T1000 (cell line): ENCODE measurements at places on chromosomes 2 and 18.

GRCh38 chr2:38947241-38948239, 57.9 kb downstream of the ARHGEF33 start:
- peak; percentile 68 for DNase-seq

DNA sequence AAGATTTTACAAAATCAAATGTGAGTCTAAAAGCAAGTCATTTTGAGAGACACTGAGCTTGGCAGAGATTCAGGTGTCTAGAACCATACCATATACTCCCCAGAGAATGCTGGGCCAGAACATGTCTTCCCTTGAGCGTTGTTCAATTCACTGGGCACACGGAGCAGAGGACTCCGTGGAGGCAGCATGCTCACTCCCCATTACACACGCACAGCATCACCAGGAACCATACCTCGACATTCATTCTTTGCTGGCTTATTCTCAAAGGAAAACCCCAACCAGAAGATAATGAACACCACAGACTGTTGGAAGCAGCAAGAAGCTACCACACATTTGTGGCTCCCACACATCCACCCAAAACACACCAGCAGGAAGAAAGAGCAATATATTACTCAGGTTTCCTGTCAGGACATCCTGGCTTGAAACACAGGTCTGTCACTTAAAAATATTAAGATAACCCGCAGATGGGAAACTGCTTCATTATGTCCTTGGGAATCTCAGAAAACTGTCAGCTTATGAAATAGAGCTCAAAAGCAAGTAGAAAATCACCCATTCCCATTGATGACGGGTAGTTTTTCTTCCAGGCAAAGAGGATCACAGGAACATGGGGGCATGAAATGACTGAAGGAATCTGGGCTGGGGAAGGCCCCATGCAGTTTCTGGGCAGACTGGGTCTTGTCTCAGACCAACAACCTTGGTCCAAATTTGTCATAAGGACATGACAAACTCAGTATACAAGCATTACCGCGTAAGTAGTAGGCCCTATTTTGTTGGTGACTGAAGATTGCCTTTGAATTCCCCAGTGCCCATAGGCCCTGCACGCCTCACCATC, 46.4 kb downstream of the PCBP1 start:
- no peak for DNase-seq

- no peak for DNase-seq
Observed at GRCh38 chr2:6224267-6224666, 532.1 kb downstream of the SOX11 start.

GRCh38 chr2:238921259-238921658, 73.4 kb downstream of the TWIST2 start:
- DNase-seq: no peak

- DNase-seq: no peak
Observed at GRCh38 chr2:33134791-33135560, 188.2 kb downstream of the LTBP1 start.

GRCh38 chr2:15092691-15093090, 460.2 kb downstream of the LRATD1 start:
- no peak for DNase-seq

DNA sequence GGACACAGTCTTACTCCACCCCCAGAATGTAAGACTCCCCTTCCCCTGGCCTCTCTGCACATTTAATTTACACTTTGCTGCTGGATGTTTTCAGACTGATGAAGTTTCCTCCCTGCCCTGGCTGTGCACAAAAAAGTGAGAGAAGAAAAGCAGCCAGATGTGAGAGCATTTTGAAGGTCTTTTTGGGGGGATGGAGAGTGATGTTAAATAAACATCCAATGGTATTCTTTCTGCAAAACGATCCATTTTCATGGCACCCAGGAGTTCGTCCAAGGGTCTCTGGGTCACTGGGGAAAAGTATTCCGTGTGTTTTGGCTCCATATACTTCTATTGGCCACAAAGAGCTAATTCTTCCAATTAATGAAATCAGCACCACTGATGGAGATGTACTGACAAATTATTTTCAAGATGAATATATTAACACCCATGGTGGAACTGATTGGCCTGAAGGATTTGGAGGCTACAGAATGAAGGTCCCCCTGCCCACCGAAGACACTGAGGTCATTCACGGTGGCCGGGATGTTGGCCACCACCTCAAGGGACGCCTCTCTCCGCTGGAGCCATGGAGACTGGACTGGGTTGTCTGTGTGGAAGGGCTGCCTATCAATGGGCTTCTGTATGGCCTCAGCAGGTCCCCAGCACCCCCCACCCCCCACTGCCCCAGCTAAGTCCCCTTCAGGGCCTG, 107.6 kb upstream of the PKDCC start:
- no peak for DNase-seq

DNA sequence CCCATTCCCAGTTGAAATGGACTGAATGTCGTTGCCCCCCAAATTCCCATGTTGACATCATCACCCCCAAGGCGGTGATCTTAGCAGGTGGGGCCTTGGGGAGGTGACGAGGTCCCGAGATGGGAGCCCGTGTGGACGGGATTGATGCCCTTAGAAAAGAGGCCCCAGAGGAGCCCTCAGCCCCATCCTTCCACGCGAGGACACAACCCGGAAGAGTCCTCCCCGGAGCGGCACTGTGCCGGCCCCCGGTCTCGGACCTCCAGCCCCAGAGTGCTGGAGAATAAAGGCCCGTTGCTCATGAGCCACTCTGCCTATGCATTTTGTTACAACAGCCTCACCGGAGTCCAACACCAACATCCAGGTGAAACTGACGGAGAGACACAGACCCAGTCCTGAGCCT, 30.4 kb upstream of the SALL3 start:
- no peak for DNase-seq

DNA sequence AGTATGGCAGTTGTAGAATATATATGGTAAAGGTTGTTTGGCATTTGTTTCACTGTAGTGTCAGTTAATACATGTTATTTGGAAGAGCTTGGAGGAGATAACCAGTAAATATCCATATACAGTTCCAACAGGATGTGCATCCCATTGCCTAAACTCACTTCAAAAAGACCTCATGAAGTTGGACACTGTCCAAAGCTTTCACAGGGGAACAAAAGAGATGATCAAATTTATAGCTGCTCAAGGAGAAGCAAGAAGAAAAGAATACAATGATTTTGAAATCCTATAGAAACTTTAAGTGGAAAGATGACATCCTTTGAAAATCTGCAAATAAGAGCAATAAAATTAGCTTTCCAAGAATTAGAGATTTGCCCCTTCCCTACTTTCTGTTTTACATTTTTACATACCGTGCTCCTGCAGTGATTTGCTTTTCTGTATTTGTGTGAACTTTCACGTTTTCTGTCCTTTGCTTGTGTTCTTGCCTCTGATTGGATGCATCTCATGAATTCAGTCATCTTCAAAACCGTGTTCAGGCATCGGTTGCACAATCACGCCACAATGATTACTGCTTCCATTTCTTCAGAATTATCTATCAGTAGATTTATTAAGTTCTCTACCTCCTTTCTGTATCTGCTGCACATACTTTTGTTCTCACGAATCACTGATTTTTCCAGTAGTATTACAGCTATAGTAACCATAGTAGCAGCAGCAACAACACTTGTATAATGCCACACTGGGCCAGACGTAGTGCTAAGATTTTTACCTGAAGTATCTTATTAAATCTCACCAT, 83.8 kb downstream of the PARD3B start:
- no peak for DNase-seq

- DNase-seq: no peak
Observed at GRCh38 chr2:222912117-222912516, 51.3 kb downstream of the ACSL3 start.

DNA sequence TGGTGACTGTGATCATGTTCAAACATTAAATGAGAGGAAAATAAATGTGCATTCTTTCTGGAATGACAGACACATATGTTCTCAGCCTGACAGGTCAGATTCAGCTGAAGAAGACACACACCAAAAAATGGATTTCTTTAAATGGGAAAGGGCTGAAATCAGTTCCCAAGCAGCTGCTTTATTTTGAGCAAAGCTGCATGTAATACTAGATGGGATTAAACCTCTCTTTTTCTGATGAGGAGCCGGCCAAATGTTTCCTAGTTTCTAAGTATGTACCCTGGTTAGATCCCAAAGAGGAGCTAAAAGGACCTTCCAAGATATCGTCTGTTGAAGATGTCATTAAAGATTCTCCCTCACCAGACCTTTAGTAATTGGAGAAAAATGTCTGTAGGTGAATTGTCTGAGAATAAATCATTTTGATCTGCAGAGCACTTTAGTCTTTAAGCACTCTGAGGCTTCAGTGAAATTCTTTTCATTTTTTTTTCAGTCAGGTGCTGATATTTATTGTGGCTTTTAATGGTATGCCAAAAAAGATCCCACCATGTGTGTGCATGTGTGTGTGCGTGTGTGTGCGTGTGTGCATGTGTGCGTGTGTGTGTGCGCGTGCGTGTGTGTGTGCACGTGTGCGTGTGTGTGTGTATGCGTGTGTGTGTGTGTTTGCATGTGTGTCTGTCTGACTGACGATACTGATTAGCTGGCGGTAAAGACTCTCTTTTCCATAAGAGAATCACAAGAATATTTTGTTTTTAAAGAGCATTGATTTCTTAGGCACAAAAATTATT, 175.8 kb downstream of the IRS1 start:
- DNase-seq: no peak

GRCh38 chr2:218086478-218086877, 17.4 kb downstream of the RUFY4 start:
- no peak for DNase-seq

DNA sequence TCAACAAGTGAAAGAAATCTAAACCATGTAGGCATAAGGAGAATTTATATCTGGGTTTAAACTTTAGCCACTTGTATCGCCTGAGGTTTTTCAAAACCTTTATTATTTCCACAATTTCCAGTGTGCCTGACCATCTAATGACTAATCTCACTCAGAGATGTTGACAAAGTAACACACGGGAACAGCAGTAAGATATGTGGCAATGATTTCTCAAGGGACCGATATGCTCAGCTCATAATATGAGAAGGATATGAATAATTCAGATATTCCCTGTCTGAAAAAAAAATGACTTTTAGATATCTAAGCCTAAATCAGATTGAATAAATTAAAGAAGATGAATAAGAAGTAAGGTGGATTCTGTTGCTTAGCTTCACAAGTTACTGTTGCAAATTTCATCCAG, 43.5 kb downstream of the TMEM163 start:
- no peak for DNase-seq

GRCh38 chr2:225002656-225003045, 39.6 kb downstream of the DOCK10 start:
- DNase-seq: no peak

DNA sequence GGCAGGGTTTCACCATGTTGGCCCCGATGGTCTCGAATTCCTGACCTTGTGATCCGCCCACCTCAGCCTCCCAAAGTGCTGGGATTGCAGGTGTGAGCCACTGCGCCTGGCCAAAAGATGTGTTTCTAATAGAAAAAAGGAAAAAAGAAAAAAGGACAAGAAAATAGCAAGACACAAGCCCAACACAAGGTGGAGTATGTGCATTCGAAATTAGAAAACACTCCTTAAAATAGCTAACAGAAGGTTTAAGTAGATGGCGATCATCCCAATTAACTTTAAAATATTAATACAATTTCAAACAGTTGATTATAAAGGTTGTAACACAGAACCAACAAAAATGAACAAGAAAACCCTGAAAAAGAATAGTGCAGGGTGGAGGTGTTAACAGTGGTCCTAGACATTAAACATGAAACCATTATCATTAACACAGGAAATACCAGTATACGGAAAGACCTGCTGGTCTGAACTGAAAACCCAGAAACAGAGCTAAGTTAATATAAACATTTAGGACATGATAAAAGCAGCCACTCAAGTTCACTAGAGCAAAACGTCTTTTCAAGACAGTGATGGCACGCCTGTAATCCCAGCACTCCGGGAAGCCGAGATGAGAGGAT, 57.9 kb downstream of the HDLBP start:
- no peak for DNase-seq

GRCh38 chr2:62968668-62969067, 82.0 kb upstream of the OTX1 start:
- no peak for DNase-seq

- no peak for DNase-seq
Observed at GRCh38 chr2:186623084-186623483, 33.2 kb downstream of the ITGAV start.

- DNase-seq: no peak
Observed at GRCh38 chr2:8599421-8600242, 82.2 kb upstream of the ID2 start.

DNA sequence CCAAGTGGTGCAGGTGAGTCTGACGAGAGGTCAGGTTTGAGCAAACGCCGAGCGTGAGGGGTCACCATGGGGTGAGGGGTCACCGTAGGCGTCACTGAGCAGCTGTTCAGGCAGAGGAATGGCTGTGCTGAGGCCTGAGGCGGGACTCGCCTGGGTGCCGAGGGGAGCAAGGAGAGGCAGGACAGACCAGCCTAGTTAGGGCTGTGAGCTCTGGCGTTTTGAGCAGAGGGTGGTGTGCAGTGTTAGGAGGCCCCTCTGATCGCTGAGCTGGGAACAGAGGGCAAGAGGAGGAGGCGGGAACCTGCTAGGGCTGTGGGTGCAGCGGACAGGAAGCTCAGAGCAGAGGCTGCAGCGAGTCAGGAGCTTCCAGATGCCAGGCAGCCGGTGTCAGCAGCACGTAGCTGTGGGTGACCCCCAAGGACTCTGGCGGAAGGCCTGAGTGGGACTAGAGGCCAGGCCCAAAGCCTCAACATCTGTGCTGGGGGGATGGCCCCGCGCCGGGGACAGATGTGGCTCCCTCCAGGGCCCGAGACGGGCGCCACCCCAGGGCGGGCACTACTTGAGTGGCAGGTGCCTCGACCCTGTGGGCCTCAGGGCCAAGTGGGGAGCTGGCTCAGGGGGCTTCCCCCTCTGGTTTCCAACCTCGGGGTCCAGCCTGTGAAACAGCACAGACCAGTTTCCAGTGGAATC, 55.7 kb downstream of the KCNG2 start:
- DNase-seq: no peak

GRCh38 chr2:109059474-109060165, 69.4 kb upstream of the SH3RF3 start:
- DNase-seq: no peak

DNA sequence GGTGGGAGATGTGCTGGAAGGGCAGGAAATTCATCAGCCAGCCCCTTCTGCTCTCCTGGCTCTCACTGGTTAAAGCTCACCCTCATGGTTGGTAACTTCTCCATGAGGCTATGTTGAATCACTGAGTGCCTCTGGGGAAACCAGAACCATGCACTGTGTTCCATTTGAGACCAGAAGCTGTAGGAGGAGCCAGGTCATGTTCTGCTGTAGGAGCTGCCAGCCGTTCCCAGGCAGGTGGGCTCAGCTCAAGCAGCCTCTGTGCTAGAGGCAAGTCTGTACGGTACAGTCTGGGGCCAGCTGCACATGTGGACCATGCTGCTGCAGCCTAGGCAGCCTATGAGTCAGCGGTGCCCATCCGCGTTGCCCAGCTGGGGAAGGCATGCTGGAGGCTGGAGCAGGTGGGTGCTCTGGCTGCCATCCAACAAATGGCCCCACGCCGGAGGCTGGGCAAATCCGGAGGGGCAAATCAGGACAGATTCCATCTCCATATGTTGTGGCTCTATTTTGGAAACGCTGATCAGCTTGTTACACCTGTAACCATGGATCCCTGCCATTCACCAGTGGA, 22.0 kb upstream of the KCNF1 start:
- DNase-seq: no peak
